ENCODE measurements at places on chromosomes 2 and 18. TPM values are rescaled to one million over a fixed set of nuclear protein-coding genes. Genes with fewer than 3 reads are reported as not detected.

KIAA2012 gene
- not detected for polyA plus RNA-seq

EFHD1 gene
- not detected for polyA plus RNA-seq

ACVR1C gene
- 0.20 TPM for polyA plus RNA-seq

NT5C1B gene
- polyA plus RNA-seq, result not detected

GPR45 gene
- polyA plus RNA-seq, result not detected

LAMA1 gene
- polyA plus RNA-seq, result 4.1 TPM

IL36G gene
- polyA plus RNA-seq, result 62.8 TPM

APCDD1 gene
- polyA plus RNA-seq, result 8.5 TPM

SLC4A5 gene
- polyA plus RNA-seq, result 0.08 TPM

ALPP gene
- polyA plus RNA-seq, result not detected

SLC8A1 gene
- 2.7 TPM for polyA plus RNA-seq

FIGN gene
- 2.9 TPM for polyA plus RNA-seq

CACNB4 gene
- polyA plus RNA-seq, result 0.82 TPM

SPEG gene
- polyA plus RNA-seq, result 18.8 TPM

COLEC12 gene
- not detected for polyA plus RNA-seq

OTOS gene
- polyA plus RNA-seq, result not detected

ADGRF3 gene
- 0.27 TPM for polyA plus RNA-seq

CYP26B1 gene
- 1.8 TPM for polyA plus RNA-seq

STEAP3 gene
- polyA plus RNA-seq, result 19.9 TPM

HOXD10 gene
- polyA plus RNA-seq, result not detected

STPG4 gene
- not detected for polyA plus RNA-seq

RHBDD1 gene
- polyA plus RNA-seq, result 22.1 TPM

LPIN1 gene
- 79.6 TPM for polyA plus RNA-seq

IL36RN gene
- polyA plus RNA-seq, result 3.9 TPM

TDRD15 gene
- polyA plus RNA-seq, result not detected

SLC14A1 gene
- polyA plus RNA-seq, result not detected

SRD5A2 gene
- 0.04 TPM for polyA plus RNA-seq

EFR3B gene
- 0.09 TPM for polyA plus RNA-seq

MATN3 gene
- polyA plus RNA-seq, result 0.81 TPM

IKZF2 gene
- 8.2 TPM for polyA plus RNA-seq

B3GNT7 gene
- polyA plus RNA-seq, result not detected

GNAL gene
- polyA plus RNA-seq, result 30.0 TPM

CYP27C1 gene
- 7.9 TPM for polyA plus RNA-seq

CD207 gene
- not detected for polyA plus RNA-seq

RIT2 gene
- not detected for polyA plus RNA-seq

CROCC2 gene
- polyA plus RNA-seq, result not detected

ACADL gene
- 0.03 TPM for polyA plus RNA-seq

ERBB4 gene
- 0.01 TPM for polyA plus RNA-seq

PRKRA gene
- 38.4 TPM for polyA plus RNA-seq

All from keratinocyte (primary cell).